Stimulated activated CD8-positive, alpha-beta memory T cell treated with anti-CD3 and anti-CD28 coated beads, Interleukin-4, amount 100 ng/mL, for 4 hours (primary cell): ENCODE measurements at places on chromosomes 12 and 14.

GRCh38 chr12:106115440-106115839, 23.3 kb downstream of the NUAK1 start:
- DNase-seq, result no peak

DNA sequence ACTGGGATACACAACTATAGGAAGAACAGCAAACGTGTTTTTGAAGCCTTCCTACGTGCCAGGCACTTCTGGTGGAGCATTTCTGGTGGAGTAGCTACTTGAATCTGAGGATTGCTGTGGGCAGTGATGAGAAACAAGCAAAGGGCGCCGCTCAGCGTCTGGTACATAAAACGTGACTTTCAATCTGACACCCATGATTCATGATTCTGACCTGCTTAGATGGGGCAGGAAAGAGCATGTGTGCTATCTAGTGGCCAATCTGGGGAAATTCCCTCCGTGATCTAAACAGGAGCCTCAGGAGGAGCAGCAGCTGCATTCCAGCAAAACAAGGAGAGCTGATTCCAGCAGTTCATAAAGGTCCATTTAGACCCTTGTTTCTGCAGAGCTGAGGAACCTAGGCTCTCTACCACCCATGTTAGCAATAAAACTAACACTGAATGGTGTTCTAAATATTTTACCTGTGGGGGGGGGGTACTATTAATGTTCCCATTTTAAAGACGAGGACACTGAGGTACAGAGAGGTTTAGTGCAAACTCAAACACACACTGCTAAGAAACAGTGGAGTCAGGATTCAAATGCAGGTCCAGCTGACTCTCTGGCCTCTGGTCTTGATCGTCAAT, 37.8 kb downstream of the PAH start:
- no peak for DNase-seq

DNA sequence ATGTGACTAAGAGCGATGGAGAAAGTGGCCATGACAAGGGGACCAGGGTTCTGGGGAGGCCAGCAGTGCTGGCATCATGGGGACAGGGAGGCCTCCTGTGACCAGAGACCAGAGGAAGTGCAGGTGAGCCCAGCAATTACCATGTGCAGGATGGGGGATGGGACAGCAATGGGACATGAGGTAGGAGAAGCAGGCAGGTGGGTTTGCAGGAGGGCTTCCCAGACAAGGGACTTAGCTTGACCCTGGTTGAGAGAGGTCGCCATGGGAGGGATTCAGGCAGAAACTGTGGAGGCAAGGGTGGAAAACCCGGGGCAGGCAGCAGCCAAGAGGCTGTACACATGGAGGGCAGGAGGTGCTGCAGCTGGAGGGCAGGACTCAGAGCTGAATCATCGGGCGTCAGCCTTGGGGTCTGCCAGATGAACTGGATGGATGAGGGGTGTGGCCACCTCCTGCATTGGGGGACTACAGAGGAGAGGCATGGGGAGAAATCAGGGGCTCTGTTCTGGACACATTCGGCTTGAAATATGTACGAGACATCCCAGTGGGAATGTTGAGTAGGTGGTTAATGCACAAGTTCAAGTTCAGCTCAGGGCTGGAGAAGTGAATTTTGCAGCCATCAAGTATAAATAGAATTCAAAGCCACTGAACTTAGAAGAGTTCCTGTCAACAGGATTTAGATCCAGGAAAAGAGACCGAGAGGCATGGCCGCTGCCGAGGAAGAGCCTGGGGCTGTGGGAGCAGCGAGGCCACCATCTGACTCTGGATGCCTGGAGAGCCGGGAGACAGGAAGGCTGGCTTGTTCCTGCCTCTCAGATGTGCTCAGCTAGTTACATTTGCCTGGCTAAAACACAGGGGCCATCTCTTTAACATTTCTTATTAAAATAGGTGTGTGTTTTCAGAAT, 36.6 kb downstream of the SFSWAP start:
- no peak for DNase-seq

DNA sequence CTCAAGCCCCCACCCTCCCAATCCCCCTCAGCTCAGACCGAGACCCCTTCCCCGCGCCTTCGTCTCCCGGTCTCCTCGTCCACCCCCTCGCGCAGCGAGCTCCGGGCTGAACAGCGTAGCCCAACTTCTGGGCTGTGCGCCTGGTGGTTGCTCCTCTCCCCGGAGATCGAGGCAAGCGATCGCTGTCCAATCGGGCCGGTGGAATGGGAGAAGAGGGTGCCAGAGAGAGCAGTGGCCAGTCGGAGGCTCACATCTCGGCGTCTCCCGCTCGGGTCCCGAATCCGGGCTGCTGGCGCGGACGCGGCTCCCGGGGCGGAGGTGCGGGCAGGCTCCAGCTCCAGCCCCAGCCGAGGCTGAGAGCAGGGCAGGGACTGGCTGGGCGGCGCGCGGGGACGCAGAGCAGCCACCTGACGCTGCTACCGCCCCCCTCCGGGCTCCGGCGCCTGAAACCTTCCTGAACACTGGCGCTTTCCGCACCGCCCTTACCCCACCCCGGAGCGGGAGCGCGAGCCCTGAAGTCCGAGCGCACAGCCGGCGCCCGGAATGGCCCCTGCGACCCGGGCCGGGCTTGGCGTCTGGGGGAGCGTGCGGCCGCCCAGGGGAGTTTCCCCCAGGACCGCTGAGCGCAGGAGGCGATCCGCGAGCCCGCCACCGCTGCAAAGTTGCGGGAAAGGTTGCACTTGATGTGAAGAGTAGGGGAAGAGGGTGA, 508 bp upstream of the KCNH5 start:
- DNase-seq, result no peak

- DNase-seq, result no peak
These were observed 4.8 kb downstream of the HIP1R start for GRCh38 chr12:122839907-122840554.

DNA sequence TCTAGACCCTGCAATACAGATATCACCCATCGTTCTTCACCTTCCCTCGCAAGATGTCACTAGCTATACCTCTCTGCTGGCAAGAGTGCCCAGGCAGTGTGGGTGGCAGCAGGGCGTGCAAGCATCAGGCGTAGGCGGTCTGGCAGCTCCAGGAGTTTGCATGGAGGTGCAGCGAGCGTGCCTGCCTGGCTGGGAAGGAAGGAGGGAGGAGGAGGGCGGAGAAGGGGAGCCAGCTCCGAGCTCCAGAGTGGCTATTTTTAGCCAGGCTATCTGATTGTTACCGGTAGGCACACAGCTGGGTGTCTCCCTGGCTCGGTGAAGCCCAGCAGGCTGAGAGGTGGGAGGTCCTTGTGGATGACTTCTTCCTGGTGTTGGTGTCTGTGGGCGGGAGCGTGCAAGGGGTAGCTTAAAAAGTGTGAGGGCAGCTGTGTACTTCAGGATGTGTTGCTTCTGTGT, 6.2 kb downstream of the FOXJ2 start:
- no peak for DNase-seq

DNA sequence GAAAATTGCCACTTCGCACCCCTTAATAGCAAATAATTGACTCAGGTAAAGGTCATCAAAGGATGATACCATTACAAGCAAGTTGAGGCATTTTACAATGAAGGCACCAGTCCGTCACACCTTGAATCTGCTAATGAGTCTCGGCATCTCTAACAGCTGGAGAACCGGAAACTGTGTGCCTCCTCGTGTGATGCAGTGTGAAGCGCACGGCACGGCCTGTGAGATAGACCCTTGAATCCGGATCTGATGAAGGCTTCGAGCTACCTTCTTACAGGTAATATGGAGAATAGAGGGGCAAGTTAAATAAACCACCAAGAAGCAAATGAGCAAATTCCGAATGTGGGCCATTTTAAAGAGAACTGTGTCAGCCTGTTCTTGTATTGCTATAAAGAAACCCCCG, 19.8 kb upstream of the TUBA1A start:
- no peak for DNase-seq

- no peak for DNase-seq
These were observed 59.0 kb downstream of the GALNT16 start for GRCh38 chr14:69318901-69319475.

GRCh38 chr12:96248136-96248931, 54.2 kb downstream of the ELK3 start:
- no peak for DNase-seq

DNA sequence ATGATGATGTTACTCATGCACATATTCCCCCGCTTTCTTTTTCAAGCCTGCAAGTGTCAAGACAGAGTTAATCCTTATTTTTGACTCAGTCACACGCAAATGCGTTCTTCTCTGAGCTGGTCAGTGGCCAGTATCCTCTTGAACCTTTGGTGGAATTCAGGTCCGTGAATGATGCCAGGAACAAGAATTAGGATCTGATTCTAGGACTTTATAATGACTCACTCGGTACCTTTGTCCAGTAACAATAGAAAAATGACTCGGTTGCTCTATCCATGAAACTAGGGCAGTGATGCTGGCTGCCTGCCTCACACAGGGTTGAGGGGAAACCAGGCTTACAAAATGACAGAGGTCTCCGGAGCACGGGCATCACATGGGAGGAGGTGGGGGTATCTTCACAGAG, 185.8 kb upstream of the NUDT4 start:
- DNase-seq, result no peak
